ENCODE measurements at places on chromosomes 4 and X.
A peak's percentile ranks its signal among the peaks of the same experiment; 100 is the strongest.

DNA sequence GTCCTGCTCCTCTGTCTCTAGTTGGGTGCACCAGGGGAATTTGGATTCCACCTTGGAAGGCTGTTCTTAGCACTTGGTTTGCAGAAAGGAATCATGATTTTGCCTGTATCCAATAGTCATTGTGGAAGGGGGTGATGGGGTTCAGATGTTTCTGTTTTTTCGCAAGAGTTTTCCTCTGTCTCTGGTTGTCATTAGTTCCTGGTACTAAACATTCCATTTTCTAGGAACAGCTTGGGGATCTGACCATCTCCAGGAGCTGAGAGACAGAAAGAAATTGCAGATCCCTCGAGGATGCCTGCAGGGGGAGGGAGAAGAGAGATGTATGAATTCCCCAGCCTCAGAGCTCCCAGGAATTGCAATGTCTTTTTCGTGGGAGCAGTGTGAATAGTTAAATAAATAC is 70.9 kb downstream of the CYTL1 start:
- no peak for DNase-seq

GRCh38 chr4:48311896-48312295 is 29.4 kb upstream of the SLAIN2 start:
- DNase-seq: no peak

DNA sequence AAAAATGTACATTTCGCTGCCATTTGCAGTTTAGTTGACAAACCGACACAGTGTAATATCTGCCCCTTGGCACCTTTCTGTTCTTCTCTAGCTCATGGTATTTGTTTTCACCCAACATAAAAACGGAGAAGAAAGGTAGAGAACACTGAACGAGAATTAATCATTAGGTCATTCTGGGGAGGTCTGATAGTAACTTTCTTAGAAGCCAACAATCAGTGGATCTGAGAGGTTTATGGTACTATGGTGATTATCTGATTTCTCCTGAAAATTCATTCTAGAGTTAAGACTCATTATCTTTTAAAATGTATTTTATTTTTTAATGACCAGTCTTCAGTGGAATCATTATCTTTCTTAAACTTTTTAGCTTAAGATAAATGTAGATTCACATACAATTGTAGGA is 8.5 kb downstream of the RAPGEF2 start:
- no peak for DNase-seq

- peak; percentile 32 for DNase-seq
These were observed 1.5 kb upstream of the MSMO1 start for GRCh38 chr4:165325732-165326512.

DNA sequence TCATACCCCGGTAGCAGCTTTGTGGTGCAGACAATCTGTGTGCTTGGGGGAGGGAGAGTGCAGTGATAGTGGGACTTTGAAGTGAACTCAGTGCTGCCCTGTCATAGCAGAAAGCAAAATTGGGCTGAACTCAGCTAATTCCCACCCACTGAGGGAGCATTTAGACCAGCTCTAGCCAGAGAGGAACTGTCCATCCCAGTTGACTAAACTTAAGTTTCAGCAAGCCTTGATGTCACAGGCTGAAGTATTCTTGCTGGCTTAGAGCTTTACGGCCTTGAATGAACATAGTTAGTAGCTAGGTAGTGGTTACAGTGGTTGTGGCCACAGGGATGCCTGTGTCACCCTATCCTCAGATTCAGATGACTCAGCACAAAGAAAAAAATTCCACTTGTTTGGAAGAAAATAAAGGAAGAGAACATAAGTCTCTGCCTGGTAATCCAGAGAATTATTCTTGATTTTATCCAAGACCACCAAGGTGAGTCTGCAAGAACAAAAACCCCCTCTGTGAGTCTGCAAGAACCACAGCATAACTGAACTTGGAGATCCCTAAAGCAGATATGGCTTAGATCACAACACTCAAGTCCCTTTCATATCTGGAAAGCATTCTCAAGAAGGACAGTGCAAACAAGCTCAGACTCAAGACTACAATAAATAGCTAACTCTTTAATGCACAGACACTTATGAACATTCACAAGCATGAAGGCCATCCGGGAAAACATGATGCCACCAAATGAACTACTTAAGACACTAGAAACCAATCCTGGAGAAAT is 39.4 kb downstream of the ADH7 start:
- DNase-seq: no peak

GRCh38 chrX:44035571-44035970 is 62.4 kb upstream of the NDP start:
- DNase-seq: no peak

DNA sequence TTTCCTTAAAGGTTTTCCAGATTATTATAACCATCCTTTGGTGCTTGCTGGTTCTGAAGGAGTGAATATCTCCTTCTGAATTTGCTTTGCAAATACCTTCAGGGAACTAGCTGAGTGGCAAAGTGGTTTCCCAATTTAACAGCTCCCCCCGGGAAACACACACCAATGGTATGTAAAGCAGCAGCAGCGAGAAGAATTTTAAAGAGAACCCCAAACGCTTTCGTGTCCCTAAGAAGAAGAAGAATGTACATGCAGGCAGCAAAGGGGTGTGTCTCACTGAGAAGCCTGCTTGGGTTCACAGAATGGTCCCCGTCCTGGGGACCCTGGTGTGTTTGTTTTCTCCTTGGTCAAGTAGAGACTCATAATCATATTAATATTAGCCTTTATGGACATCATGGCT is 4.2 kb upstream of the AKAP17A start:
- DNase-seq: no peak

DNA sequence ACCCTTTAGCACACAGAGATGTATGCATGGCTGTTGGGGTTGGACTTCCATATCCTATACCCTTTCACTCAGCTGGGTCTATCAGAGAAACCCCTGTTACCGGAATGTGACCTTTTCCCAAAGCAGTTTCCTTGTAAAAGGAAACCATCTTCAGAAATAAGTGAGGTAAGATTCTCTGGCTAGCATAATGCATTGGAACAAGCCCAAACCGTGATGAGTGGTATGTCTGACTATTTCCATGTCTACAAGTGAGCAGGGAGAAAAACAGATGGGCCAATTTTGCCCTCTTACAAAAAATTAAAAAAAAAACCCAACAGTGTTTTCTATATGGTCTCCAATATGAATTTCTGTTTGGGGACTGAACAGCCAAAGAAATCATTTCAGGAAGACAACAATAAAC is 283.9 kb downstream of the SMARCA1 start:
- no peak for DNase-seq

DNA sequence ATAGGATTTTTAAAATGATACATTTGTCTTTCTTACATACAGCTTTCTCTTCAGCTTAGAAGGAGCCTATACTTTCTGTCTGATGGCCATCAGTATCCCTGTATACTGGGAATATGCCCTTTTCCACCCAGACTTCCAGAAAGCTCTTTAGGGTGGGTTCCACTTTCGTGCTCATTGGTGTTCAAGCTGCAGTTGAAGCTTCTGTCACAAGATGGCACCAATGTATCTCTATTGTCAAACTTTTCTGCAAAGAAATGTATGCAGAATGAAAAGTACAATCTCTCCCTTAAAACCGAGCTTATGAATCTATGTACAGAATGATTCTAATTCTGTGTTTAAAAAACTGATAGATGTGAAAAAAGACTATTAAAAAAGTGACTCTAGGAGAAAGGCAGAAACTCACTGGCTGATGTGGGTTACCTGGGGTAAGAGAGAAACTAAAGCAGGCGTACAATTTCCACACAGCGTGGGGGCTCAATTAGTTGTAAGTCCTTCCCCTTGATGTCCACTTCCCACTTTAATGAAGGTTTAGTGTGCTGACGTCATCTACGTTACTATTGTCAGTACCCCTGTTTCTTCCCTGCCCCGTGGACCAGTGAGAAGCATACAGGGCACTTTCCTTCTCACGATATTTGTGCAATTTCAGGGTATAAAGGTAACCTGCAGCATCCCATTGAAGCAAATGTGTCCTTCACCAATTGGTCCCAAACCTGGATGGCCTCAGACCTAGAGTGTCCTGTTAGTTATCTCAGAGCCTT is 57.3 kb upstream of the TCEAL2 start:
- peak; percentile 5 for DNase-seq

DNA sequence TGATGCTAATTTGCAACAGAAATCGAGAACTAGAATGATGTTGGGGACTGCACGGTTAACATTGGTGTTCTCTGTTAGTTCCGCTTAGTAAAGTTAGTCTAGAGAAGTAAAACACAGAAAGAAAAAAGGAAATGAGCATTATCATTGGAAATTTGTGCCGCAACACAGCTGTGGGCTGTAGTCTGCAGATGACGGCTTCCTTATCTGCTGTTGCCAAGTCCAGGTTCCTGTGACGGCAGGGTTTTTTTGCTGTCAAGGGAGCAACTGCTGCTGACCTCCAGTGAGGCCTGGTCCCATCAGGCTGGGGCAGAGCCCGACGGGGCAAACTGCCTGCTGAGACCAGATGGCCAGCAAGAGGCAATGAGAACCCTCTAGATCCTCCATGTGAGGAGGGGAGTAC is 38.9 kb upstream of the PHEX start:
- peak; percentile 79 for DNase-seq

DNA sequence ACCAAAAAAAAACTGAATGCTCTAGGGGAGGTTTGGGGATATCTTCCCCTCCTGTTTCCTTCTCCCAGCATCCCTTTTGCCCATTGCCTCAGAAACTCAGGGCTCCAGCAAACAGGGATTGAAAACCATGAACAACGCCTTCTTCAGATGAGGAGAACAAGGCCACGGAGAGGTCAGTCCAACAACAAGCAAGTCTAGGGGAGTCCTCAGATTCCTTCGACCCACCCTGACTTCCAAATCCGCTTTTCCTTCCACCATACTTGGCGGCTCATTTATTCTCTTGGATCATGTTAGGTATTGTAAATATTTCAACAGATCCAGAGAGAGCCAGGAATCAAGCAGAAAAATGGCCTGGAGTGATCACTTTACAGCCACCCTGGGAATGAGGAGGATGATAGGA is 21.9 kb downstream of the REELD1 start:
- DNase-seq: no peak

DNA sequence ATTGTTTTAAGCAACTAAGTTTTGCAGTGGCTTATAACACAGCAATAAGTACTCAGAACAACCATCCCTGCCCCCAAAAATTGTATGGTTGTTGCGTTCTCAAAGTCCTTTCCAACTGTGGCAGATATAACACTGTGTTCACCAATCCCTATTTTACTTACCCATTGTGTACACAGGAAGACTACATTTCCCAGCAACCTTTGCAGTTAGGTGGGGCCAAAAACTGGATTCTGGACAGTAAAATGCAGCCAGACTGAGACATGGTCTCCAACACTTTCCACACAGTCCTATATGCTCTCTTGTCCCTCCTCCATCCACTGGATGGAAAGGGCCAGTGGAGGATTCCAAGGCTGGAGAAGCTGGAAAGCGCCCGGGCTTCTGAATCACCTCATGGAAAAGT is 523.6 kb downstream of the BCOR start:
- no peak for DNase-seq

GRCh38 chr4:170581322-170581721 is 491.6 kb upstream of the AADAT start:
- no peak for DNase-seq

GRCh38 chr4:83748711-83749110 is 212.8 kb downstream of the GPAT3 start:
- DNase-seq: no peak

- no peak for DNase-seq
These were observed 223.4 kb downstream of the FAM47B start for GRCh38 chrX:35166023-35166422.

GRCh38 chr4:141331534-141332358 is 111.1 kb downstream of the ZNF330 start:
- DNase-seq: no peak

GRCh38 chrX:96405842-96406241 is 278.8 kb upstream of the DIAPH2 start:
- no peak for DNase-seq

- no peak for DNase-seq
These were observed 10.3 kb downstream of the SPATA4 start for GRCh38 chr4:176185051-176185450.

DNA sequence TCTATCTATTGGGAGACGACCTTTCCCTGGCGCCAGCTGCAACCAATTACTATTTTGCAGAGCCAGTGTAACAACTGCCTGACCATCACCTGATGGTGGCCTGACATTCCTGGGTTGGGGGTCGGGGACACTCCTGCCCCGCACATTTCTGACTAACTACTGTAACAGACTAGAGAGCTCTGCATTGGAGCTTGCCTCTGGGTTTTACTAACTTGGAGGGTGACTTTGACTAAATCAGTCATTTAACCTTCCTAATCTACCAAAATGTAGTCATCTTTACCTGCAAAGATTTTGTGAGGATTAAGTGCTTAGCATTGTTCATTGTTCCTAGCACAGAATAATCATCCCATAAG is 37.5 kb upstream of the ABCG2 start:
- no peak for DNase-seq

- DNase-seq: peak; percentile 93
These were observed 168.5 kb upstream of the PCDH18 start for GRCh38 chr4:137700751-137701150.

GRCh38 chrX:78693536-78693935 is 34.4 kb upstream of the RTL3 start:
- no peak for DNase-seq

DNA sequence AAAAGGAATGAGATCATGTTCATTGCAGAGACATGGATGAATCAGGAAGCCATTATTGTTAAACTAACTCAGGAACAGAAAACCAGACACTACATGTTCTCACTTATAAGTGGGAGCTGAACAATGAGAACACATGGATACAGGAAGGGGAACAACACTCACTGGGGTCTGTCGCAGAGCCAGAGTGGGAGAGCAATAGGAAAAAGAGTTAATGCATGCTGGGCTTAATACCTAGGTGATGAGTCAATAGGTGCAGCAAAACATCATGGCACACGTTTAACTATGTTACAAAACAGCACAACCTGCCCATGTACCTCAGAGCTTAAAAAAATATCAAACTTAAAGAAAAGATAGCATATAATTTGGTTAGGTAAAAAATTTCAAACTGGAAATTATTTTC is 281.4 kb downstream of the PABPC4L start:
- DNase-seq: no peak

GRCh38 chr4:173490256-173490655 is 39.8 kb downstream of the HAND2 start:
- peak; percentile 49 for DNase-seq

GRCh38 chr4:183788308-183788905 is 116.7 kb upstream of the STOX2 start:
- peak; percentile 32 for DNase-seq

- DNase-seq: no peak
These were observed 81.4 kb upstream of the STIM2 start for GRCh38 chr4:26779224-26779623.
